ENCODE measurements at places on chromosomes 2 and 18.

DNA sequence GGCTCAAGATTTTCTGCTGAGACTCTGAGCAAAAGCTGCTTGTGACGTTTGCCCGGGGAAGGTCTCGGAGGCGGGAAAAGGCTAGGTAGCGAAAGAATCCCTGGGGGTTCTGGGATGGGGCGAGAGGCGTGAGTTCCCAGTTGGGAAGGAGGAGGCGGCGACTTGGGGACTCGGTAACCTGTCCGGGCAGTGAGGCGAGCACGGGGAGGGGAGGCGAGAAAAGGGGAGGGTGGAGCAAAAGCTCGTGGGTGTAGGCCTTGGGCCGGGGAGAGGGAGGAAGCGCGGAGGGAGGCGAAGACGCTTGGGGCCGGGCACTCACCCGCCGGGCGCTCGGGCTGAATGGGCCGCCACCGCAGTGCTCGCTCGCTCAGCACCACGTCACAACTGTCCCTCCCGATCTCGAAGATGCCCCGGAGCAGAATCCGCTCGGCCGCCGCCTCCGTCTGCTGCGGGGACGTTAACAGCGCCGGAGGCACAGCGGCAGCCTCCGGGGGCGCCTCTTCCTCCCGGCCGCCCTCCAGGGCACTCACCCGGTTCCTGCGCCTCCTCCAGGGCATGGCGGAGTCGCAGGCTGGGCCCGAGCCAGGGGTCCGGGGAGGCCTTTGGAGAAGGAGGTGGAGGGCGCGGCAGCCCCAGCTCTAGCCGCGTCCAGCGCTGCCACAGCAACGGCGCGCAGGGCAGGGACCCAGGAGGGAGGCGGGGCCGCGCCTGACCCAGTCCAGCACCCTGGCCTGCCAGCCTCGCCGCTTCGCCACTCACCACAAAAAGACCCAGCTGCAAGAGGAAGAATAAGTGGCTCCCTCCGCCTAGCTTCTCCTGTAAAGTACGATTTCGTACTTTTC is at the start of gene CERKL:
TSS of gene CERKL (minus strand) at position 656 of the 842 bp plus-strand sequence. CDS start at position 557, 99 bp downstream.
- no peak for DNase-seq

- no peak for DNase-seq
These were observed 16.4 kb downstream of the MAP3K19 start for GRCh38 chr2:135030826-135031225.

- DNase-seq = no peak
These were observed 192.6 kb upstream of the TCF4 start for GRCh38 chr18:55780586-55781071.

DNA sequence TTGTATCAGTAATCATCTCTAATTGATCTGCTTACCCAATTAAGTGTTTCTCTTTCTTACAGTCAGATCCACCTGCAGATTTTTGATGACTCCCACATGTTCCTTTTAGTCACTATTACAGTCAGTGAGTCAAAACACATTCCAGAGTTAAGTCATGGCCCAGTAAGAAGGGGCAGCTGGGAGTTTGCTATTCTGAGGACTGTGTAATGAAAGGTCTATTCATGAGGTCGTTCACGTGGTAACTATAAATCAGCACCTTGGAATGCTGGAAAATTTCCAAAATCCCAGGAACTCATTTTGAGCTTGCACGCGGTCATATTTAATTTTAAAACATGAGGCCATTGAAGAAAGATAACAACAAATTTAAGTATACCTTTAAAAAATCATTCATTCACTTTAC is 252.5 kb downstream of the XIRP2 start:
- DNase-seq = peak; percentile 53

- peak; percentile 68 for DNase-seq
These were observed at the start of gene DTNA for GRCh38 chr18:34709750-34710441. DTNA (plus strand) TSS chr18:34710298; CDS start chr18:34755977, 45,679 bp downstream.

DNA sequence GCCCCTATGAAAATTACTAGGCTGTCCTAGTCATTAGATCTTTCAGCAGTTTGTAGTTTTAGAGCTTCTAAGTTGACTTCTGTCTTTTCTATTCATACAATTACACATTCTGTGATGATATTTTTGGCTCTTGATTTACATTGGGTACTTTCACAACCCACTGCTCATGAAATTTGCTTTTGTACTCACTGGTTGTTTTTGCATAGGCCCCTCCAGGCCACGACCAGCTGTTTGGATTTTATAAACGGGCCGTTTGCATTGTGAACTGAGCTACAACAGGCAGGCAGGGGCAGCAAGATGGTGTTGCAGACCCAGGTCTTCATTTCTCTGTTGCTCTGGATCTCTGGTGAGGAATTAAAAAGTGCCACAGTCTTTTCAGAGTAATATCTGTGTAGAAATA is 193.8 kb downstream of the RPIA start:
- DNase-seq = no peak

GRCh38 chr2:44107086-44107740 is 61.5 kb upstream of the PPM1B start:
- DNase-seq = no peak

DNA sequence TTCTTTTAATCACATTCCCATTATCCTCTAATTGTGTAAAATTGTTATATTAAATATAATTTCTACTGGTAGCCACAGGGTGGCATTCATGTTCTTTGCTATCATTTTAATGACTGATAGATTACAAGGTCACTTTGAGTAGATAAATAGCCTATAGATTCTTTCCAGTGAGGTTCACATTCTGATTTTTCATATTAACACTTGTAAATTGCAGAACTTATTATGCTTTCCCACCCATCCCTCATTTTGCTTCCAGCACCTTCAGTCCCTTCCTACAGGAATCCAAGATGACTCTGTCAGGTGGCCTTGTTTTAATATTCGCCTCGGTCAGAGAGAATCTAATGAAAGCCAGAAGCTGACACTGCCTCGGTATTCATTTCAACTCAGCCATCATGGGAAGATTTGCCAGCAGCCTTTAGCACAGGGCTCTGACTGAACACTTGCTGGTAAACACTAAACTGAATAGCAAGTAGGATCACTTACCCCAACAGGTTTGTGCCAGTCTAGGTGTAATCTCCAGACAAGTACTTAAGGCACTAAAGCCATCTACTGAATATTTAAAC is 101.2 kb upstream of the FSHR start:
- no peak for DNase-seq

DNA sequence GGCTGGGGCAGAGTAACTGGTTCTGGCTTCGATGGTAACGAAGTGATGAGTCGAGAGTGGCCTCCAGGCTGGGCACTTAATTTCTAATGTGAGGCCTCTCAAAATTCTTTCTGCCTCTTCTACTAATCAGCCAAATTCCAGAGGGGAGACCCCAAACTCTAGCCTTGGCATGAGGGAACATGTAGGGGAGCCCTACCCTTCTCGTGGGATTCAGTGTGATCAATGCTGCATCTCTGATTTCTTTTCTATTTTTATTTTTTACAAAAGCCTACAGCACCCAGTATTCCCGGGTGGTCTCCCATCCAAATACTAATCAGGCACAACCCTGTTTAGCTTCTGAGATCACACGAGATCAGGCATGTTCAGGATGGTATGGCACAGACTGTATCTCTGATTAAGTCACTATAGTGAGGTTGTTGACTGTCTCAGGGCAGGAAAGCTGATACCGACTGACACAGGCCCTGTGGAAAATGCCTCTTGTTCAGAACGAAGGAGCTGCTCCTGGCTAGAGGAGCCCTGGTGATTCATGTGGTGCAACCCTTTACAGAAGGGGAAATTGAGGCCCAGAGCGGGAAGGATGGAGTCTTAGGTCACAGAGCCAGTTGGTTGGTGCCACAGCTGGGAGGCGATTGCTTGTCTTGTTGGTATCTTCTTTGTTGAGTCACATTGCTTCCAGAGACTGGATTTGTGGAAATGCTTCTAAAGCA is 126.3 kb upstream of the HS6ST1 start:
- DNase-seq = no peak

- no peak for DNase-seq
These were observed 7.4 kb upstream of the CCNYL1 start for GRCh38 chr2:207704078-207704477.

- DNase-seq = no peak
These were observed 254.0 kb upstream of the SLC14A2 start for GRCh38 chr18:45361125-45361851.

- DNase-seq = no peak
These were observed 13.8 kb downstream of the MAPK4 start for GRCh38 chr18:50573679-50574078.

DNA sequence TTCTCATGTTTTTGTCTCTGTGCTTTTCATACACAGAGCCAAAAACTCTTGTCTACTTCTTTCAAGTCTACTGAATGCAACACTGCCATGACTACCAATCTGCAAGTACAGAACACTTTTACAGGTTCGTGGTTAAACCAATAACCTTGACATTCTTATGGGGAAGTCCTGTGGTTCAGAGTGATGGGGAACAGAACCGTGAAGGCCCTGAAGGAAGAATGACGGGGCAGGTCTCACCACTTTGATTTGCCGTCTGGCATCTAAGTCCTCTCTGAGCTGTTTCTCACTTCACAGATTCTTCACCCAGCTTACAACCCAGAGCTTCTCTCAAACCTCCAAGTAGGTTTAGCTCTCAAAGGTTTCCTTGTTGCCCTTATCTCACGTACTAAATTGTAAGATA is 117.5 kb upstream of the SNTG2 start:
- no peak for DNase-seq

- DNase-seq = no peak
These were observed 67.4 kb upstream of the HAAO start for GRCh38 chr2:42859791-42860190.

DNA sequence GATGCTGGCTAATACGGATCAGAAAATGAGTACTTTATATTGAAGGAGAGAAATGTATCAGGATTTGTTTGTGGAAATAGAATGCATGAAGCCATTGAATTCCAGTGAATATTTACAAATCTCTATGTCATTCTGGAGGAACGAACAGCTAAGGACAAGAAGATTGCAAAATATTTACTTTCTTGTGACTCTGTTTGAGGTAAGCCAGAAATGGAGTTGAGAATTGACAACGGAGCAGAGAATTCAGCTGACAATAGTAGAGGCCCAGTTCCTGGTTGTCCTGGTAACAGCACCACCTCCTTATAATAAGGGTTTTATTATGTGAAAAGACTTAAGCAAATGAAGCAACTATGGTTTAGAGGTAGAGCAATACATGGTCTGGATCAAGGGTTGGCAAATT is 349.2 kb downstream of the ADCYAP1 start:
- DNase-seq = no peak

DNA sequence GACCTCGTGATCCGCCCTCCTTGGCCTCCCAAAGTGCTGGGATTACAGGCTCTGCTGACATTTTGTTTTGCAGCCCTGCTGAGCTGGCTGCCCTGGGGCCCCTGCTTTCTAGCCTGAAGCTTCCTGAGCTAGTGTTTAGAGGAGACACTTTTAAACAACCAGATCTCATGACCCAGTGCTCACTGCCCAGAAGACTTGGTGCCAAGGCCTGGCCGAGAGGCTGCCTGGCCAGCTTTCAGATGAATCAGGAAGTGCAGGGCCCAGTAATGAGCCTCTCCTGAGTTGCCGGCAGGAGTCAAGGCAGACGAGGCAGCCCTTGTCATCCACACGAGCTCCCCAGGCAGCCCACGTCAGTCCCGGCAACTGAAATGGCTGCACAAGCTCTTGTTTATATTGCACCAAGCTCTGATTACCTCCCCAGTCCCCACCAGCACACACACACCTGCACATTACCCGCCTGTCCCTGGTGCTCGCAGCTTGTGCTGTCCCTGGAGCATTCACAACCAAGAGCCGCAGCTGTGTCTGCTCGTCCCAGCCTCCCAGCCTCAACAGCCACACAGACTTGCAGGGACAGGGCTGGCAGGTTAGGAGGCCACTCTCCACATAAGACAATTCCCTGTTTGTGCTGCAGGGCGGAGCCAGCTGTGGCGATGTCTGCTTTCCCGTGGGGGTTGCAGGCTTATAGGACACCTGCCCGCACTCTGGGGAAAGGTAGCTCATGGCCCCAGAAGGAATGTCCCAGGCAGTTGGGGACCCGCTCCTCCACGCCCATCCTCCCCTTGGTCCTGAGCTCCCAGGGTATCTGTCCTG is 331.2 kb upstream of the MYT1L start:
- no peak for DNase-seq

- no peak for DNase-seq
These were observed 228.3 kb downstream of the PTGR3 start for GRCh38 chr18:74980669-74981068.

- DNase-seq = no peak
These were observed 35.9 kb downstream of the TMEM18 start for GRCh38 chr2:641164-641871.

- DNase-seq = no peak
These were observed 366.4 kb upstream of the FSIP2 start for GRCh38 chr2:185372188-185372587.

- no peak for DNase-seq
These were observed 114.3 kb upstream of the ARL4C start for GRCh38 chr2:234611209-234611608.

- no peak for DNase-seq
These were observed 74.9 kb downstream of the MTCL1 start for GRCh38 chr18:8780227-8780626.

DNA sequence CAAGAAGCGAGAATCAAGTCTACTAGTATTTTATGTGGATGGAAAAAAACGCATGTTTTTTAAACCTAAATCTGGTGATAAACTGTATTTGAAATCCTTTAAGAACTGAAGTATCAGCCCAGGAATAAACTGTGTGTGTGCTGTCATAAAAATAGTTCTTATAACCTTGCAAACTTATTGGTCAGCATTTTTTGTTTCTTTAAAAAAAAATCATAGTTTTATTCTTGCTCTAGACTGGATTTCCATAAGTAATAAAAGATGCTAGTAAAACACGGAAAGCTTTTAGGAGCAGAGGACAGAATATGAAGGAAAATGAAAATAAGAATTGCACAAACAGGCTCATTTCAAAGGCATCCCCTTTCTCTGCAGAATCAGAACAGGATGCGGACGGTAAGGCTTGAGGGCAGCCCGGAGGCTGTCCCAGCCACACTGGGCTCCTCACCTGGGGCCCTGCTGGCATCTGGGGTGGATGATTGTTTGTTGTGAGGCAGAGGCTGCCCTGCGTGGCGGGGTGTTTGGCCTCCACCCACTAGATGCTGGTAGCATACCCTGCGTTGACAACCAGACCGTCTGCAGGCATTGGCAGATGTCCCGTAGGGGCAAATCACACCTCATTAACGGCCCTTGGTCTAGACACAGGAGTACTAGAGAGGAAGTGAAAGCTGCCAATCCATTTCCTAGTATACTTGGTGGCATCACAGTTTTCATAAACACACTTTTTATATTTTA is 52.5 kb downstream of the MBP start:
- no peak for DNase-seq

DNA sequence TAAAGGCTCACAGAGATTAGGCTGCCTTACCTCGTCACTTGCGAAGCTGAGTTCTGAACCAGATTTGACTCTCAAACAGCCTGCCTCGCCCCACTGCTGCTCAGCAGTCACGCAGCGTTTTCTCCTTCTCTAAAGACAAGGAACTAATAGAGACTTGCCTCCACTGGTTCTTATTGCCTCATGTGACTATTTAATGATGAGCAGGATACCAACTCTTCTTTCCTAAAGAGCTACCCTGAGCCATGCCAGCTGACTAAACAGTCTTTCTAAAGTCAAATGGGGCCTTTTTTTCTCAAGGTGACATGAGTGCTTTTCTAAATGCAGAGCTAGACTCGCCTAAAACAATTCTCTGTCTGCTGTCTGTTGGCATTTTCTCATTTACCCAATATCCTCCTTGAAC is 147.5 kb downstream of the NCKAP5 start:
- DNase-seq = no peak
